ENCODE measurements at places on chromosomes 7 and 10.
A peak's percentile ranks its signal among the peaks of the same experiment; 100 is the strongest.

- no peak for DNase-seq
Measured at GRCh38 chr10:64505501-64505900, 984.3 kb downstream of the REEP3 start.

DNA sequence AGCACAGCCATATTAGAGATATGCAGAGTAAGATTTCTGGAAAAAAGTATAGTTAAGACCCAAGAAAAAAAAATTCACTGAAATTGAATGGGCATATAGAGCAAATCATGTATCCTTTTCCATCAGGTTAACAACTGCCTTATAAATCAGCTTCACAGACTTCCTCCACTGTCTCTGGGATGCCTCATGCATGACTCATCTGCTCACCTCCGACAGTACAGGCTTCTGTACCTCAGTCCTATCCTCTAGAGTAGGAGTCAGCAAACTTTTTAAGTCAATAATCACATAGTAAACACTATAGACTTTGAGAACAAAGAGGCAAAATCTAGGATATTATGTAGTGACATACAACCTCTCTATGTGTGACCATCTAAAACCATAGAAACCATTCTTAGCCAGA is 211.6 kb upstream of the SP8 start:
- DNase-seq = no peak

DNA sequence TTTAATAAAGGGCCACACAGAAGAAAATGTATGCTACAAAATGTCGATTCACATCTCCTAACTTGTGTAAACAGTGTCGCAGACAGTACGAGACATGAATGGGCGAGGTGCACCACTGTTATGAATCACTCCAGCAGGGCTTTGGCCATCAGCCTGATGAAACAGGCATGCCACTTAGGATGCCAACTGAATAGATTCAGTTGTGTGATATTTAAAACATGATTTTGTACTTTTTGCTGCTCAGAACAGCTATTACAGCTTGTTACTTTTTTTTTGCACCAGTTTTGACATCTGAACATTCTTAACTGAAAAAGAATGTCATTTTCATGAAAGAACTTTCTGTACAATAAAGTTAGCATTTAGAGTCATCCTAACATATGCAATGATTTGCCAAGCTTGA is 138.1 kb downstream of the VTI1A start:
- DNase-seq = peak; percentile 27

- DNase-seq = peak; percentile 49
Measured at GRCh38 chr10:88865281-88865876, 13.7 kb upstream of the ANKRD22 start.

- no peak for DNase-seq
Measured at GRCh38 chr10:88190123-88190522, 326.7 kb downstream of the PTEN start.

- DNase-seq = no peak
Measured at GRCh38 chr7:68295386-68295785, 1298.8 kb downstream of the TYW1 start.

DNA sequence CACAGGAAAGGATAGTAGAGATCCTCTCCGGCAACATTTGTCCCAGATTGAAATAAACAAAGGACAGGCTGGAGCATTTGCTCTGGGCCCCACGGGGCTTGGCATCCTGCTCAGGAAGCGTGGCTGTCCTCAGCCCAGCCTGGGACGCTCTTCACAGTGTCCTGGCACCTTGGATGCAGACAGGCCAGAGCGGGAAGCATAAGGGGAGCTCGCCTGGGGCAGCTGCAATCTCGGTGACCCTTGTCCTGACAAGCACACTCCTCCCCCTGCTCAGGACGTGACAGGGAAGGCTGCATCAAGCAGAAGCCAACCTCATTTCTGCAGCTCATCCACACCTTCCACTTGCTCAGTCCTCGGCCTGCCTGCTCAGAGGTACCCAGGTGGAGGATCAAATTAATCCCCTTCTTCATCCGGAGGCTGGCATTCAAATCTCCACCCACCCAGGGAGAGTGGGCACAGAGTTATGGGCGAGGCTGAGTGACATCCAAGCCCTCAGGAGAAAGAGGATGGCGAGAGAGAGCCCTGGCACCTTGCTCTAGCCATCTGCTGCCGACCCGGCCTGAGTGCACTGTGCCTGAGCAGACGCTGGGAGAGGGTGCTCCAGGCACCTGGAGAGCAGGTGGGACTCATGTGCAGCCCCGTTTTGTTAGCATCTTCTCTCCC is 47.6 kb downstream of the ABRAXAS2 start:
- no peak for DNase-seq

DNA sequence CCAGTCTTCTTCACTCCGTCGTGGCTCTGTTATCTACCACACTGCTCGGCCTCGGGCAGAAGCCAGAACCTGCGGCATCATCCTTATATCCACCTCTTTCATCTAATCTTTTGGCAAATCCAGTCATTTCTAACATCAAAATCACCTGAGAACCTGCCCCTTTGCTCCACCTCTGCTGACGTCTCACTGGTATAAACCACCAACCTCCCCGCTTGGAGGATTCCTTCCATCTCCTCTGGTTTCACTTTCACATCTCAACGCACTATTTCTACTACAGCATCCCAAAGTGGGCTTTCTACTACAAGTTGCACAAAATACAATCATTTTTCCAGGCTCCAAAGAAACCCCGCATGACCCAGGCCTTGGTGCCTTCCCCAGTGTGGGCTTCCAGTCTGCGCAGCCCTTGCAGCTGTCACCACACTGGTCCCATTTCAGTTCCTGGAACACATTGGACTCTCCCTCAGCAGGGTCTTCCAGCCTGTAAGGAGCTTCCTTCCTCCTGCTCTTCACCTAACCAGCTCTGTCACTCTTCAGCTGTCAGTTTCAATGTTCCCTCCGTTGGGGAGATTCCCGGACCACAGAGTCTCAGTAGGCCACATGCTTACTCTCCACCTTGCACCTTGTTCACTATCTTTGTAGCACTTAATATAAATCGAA is 85.0 kb downstream of the PRKCQ start:
- DNase-seq = no peak

DNA sequence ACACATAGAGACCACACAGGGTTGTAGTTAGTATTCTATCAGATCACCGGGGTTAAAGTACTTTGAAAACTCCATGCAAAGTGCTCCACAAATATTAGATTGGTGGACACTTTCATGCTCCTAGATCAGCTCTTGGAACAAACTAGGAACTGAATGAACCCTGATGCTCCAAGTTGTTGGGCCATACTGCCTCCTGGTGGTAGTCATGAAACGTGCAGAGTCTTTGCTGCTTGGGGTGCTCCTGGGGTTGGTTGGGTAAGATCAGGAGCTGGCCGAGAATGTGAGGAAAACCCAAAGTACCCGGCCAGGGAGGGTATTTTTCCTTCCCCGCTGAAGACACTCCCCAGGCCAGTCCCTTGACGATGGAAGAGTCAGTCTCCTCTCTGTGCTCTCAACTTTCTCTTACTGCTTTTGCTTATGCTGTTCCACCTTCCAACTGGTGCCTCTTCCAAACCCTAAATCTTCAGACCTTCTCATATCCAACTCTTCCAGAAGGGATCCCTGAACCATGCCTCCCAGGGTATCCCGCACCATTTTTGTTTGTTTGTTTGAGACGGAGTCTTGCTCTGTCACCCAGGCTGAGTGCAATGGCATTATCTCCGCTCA is 918 bp upstream of the RPEL1 start:
- peak; percentile 88 for DNase-seq

DNA sequence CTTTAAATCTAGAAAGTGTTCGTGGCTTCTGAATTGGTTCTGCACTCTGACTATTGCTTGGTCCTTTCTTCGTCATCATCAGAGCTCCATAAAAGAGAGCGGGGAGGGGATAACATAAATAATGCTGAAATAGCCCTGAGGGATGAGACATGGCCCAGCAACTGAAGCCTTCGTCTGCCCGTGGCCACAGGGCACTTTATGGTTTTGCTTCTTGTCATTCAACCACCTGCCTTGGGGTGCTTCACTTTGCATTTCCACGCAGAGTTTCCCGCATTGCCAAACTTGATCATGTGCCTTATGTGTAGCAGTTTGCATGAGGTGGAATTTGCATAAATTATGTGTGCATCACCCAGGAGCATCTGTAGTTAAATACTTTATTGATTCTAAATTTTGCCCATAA is 15.9 kb downstream of the GSTO2 start:
- DNase-seq = no peak

DNA sequence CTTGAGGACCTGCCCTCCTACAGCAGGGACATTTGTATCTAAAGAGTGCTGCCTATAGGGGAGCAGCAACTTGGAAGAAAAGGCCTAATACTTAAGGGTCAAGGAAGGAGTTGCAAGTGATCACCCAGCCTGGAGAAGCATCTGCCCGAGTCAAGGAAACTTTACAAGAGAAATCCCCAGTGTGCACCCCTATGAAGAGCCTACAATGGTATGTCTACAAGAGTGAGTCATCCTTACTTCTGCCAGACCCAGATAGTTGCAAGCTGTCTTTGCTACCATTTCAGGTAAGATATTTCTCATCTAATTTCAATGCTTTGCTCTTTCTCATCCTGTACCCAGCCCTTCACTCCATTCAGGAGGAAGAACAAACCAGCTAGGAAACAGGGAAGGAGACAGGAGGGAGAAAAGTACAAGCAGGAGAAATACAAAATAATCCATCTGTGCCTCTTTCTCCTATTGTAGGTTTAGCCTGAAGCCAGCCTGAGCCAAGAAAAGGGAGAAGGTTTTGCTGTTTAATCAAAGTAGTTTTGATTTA is 34.4 kb upstream of the AGR3 start:
- DNase-seq = peak; percentile 89

- no peak for DNase-seq
Measured at GRCh38 chr7:37150180-37150579, 298.5 kb downstream of the ELMO1 start.

DNA sequence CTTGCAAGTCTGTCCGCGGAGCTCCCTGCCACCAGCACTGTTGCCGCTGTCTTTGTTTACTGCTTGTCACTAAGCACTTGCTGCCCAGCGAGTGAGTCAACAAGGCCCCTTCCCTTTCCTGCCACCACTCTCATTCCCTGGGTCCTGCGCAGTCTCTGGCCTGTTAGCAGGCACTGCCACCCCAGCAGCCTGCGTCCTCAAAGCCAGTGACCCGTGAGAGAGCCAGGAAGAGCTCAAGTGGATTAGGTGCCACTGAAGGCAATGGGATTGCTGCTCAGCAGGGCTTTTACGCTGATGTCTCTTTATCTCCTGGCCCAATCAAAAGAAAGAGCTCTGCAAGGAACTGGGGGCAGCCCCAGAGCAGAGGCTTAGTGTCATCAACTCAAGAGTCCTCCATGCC is at the start of gene FRMPD2:
TSS of gene FRMPD2 (minus strand) at position 61 of the 400 bp plus-strand sequence. CDS start 129 bp downstream, outside the sequence.
- DNase-seq = no peak

GRCh38 chr7:47830015-47830414 is 118.3 kb downstream of the PKD1L1 start:
- DNase-seq = no peak

GRCh38 chr10:78779339-78779955 is 289.3 kb upstream of the ZMIZ1 start:
- DNase-seq = no peak

GRCh38 chr10:100138921-100139496 is 46.8 kb downstream of the ERLIN1 start:
- no peak for DNase-seq

- peak; percentile 96 for DNase-seq
Measured at GRCh38 chr7:116227678-116228239, 17.4 kb downstream of the TES start.

GRCh38 chr10:14815681-14816080 is 22.2 kb downstream of the CDNF start:
- DNase-seq = no peak

DNA sequence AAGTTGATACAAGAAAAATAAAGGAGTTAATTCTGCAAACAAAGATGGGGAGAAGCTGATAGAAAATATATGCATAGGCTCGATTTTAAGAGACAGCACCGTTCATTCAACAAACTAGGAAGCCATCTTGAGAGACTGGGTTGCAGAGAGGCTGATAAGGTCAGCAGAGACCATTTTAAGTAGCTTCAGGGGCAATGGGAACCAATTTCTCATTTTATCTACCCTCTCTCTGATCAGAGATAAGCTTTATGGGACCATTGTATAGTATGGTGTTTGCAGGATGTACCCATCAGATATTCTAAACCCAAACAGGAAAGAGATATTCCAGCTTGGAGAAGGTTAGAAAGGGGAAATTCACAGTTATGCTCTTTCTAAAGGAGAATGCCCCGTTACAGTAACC is 499.5 kb downstream of the SORCS3 start:
- no peak for DNase-seq

Data from cardiac fibroblast (primary cell).